ENCODE measurements at places on chromosomes 6 and 20.

DNA sequence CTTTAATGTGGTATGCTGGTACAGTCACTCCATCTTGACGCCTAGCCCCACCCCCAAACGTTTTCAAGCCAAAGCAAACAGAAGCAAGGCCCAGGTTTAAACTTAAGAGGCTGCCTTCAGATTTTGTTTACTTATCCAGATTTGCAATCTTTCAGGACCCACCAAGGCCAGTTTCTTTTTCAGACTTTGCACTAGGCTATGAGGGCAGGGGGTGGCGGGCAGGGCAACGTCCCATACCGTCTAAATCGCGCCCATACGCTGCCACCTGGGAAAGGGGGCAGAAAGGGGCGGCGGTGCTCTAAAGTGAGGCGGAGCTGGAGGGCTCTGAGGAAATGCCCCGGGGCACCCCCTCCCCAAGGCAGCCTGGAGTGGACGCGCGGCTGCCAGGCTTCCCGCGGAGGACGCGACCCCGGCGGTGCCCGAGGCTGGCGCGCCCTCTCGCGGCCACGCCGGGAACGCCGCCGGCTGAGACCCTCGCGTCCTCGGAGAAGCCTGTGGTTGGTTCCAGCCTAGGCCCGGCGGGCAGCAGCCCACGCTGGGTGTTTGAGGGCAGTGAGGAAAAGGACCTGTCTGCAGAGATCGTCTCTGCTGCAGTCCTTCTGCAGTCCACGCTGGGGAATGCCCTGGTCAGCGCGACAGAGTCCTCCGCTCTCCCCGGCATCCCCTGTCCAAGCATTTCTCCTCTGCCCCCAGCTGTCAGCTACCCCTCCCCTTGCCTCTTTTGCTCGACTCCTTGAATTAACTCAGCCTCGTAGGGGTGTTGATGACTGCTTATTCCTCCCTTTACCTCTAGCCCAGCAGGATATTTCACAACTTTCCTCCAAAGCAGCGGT lies 129.2 kb upstream of the PRND start:
- peak; percentile 78 for DNase-seq

- DNase-seq, result no peak
These were observed 309.3 kb downstream of the CLIC5 start for GRCh38 chr6:45706319-45706718.

DNA sequence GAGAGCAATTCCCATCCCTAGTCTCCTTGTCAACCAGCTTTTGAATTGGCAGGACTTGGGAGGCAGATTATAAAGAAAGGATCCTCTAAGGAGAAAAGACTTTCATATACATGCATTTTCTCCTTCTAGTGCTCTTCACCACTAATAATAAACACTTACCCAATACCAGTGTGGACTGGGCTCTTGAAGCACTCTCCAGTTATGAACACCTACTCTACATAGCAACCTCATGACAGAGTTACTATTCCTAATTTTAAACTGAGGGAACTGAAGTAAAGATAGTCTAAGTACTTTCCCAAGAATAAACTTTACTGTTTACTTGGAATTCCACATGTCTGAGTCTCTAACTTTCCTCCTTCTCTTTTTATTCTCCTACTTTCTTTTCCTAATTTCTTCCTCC lies 4.8 kb downstream of the COL9A1 start:
- peak; percentile 61 for DNase-seq

GRCh38 chr6:20918868-20919267 lies 384.6 kb downstream of the CDKAL1 start:
- DNase-seq, result no peak

GRCh38 chr6:16057446-16057845 lies 71.4 kb upstream of the MYLIP start:
- no peak for DNase-seq

DNA sequence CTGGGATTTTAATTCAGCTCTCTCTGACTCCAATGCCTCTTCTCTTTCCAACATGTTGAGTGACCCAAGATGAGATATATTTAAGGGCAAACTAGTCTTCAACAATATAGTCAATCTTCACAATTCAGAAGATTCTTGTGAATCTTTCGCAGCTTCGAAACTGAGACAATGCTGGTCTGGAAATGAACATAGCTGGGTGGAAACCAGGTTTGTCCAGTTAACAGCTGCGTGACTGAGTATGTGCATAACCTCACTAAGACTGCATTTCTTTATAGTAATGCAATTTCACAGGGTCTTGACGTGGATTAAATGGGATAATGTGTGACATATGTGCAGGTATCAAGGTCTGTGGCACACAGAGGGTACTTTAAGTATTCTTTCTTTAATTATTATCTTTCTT lies 18.9 kb downstream of the PTPRT start:
- DNase-seq, result no peak

DNA sequence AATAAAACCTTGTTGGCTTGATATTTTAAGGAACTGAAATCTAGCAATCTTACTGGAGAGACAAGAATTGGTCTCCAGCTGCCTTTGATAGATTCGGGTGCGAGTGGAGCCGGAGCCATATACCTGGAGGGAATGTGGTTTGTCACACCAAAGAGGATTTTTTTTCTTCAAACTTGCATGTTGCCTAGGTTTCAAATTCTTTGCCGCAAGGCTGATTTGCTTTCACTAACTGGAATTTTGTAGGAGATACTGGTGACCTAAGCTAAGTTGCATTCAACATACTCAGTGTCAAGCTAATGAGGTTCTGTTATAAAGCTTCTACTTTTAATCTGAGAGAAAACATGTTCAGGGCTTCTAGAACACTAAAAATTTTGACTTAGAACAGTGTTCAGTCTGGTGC lies 39.7 kb upstream of the ASIP start:
- no peak for DNase-seq

DNA sequence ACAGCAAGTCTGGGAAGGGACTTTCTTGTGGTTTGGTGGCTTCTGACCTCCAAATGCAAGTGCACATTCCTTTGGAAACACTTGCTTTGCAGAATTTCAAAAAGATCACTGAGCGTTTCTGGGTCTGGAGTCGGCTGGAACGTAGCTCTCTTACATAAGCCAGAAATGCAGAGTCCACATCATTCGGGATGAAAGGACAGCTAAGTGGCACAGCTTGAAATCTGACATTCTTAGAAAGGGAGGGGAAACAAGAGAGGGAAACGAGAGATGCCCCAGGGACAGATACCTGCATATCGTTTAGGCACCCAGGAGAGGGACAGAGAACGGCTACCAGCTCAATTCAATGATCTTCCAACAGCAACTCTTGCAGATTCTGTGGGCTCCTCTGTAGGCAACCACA lies 118.7 kb downstream of the NFATC2 start:
- DNase-seq, result no peak

DNA sequence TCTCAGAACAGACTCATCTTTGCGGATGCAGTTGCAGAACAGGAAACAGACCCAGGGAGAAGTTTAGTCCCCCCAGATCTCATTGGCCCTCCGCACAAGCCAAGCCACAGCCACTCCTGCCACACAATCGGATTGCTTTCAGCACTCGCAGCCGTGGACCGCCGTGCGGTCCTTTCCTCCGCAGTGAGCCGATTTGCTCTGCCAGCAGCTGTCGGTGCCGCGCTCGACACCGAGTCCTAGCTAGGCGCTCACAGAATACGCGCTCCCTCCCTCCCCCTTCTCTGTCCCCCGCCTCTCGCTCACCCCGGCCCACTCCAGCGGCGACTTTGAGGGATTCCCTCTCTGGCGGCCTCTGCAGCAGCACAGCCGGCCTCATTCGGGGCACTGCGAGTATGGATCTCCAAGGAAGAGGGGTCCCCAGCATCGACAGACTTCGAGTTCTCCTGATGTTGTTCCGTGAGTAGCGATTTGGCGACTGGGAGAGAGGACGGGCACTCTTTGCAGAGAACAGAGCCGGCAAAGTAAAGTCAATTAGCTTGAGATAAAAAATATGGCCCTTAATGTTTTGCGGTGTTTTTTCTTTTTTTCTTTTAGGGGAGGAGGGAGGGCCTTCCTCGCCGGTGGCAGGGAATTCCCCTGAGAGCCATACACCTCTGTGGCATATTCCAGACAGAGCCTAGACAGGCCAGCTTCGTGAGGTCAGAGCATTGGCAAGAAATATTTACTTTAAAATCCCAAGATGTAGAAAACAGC lies at the start of gene LAMP5:
Gene LAMP5 (plus strand): TSS at position 130 of the 753 bp plus-strand sequence. CDS start 263 bp downstream, at position 393.
- peak; percentile 66 for DNase-seq

DNA sequence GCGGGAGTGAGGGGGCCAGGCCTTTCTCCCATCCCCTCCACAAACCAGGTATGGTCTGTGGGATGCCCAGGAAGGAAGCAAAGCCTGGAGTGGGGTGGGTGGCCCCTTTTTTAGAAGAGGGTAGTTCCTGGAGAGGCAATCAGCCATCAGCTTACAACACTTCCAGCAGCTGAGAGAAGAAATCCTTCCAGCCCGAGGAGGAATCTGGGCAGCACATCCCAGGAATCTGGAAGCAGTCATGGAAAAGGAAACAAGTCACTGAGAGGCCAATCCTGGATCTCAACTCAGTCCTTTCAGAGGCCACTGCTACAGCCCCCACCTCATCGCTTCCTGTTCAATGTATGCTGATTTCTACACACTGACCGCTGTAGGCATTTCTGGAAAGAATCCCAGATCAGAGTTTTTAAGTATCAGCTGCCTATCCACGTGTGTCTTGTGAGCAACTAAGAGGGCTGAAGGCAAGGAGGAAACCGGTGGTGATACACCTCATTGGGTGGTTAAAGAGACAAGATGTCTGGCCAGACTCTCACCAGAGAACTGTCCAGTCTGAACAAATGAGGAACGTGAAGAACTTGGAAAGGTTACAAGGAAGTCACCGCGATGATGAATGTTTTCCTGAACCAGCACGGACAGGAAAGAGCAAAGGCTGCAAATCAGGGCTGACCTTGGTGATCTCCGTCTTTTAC lies 92.9 kb upstream of the SHLD1 start:
- DNase-seq, result peak; percentile 97

Data from lung (tissue), 17 donors.